ENCODE measurements at places on chromosomes 3 and 15.

- no peak for DNase-seq
These were observed 224.5 kb downstream of the XXYLT1 start for GRCh38 chr3:195046441-195046840.

DNA sequence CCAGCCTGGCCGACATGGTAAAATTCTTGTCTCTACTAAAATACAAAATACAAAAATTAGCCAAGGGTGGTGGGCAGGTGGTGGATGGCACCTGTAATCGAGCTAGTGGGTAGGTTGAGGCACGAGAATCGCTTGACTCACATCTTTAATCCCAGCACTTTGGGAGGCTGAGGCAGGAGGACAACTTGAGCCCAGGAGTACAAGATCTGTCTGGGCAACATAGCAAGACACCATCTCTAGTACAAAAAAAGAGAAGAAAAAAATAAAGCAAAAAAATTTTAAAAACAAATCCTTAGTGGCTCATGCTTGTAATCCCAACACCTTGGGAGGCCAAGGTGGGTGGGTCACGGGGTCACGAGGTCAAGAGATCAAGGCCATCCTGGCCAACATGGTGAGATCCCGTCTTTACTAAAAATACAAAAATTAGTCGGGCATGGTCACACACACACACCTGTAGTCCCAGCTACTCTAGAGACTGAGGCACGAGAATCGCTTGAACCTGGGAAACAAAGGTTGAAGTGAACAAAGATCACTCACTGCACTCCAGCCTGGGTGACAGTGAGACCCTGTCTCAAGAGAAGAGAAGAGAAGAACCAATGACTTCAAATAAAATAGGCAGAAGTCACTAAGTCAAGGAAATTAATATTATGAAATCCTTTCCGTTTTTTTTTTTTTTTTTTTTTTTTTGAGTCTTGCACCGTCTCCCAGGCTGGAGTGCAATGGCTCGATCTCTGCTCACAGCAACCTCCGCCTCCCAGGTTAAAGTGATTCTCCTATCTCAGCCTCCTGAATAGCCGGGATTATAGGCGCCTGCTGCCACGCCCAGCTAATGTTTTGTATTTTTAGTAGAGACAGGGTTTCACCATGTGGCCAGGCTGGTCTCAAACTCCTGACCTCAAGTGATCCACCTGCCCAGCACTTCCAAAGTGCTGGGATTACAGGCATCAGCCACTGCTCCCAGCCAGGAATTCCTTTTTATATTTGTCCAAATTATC, 4.9 kb downstream of the RHOA start:
- no peak for DNase-seq

- no peak for DNase-seq
These were observed 137.9 kb upstream of the CHRM5 start for GRCh38 chr15:33830351-33830750.

- no peak for DNase-seq
These were observed 10.0 kb upstream of the ST8SIA2 start for GRCh38 chr15:92383519-92384324.

DNA sequence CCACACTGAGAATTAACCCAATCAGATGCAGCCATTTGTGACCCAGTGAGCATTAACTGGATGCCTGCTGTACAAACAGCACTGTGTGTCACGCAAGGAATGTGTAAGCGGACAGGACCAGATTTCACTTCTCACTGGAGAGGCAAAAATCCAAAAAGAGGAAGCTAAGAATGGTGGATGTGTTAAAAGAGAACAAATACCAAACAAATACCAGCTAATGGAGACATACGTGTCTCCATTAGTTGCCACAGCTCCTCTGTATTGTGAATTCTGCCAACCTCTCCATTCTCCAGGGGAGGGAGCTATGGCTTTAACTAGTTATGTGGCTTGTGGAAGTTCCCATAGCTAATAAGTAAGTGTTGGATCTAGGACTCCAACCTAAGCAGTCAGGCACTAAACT, 2.6 kb downstream of the LTF start:
- DNase-seq: no peak

- no peak for DNase-seq
These were observed 27.1 kb downstream of the ITPR1 start for GRCh38 chr3:4520033-4520816.

DNA sequence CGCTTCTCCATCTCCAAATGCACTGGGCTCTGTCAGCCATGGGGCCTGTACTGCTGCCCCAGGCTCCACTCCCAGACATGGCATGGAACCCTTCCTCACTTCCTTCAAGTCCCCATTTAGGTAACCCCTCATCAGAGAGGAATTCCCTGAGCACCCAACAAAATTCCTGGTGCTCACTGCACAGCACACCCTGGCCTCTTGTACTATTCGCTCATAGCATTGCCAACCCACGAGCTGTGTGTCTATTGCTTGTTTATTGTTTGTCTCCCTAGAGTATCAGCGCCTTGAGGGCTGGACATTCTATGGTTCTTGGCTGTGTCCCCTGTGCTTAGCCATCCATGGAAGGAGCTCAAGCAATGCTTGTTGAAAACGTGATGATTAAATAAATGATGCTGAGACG, 46.1 kb upstream of the SLCO2A1 start:
- no peak for DNase-seq

DNA sequence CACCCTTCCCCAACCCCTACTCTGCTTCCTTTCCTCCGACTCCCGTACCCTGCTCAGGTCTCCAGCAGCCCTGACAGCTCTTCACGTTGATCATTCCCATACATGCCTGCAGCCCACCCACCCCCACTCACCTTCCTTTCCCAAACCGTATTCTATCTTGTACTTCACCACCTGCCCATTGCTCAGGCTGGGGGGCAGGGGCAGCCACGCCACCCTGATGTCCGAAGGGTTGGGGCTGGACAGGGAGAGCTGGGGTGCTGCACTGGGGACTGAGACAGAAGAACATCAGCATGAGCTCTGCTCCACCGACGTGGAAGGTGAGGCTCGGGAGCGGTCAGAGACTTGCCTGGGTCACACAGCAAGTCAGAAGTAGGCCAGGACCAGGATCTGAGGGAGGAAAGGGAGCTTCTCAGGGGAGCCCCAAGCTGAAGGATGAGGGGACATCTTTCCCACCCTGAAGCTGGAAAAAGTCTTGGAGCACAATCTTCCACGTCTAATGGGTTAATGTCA, 16.5 kb upstream of the IGDCC3 start:
- DNase-seq: no peak

DNA sequence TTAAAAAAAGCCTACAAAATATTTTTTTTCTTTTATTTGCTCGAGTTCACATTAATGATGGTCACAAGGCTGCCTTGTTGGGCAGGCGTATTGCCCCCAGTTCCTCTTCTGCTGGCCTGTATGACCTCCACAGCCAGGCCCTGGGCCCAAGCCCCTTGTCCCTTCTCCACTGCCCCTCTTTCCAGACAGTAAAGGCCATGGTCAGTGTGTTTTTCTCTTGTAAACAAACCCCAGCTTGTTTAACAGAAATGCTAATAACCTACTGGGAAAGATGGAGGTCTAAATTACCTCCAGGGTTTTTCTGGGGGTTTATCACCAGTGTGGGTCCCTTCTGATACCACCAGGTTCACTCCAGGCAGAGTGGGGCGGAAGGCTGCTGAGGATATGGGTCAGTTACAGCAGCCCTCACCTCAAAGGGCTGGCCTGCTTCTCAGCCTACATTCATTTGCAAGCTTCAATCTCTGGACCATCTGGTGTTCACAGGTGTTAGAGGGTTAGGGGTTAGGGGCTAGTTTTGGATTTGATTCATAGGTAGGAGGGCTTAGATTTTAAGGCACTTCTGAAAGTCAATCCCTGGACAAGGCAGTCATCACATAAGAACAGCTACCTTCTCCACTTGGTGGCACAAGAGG, 2.0 kb upstream of the MANF start:
- DNase-seq: no peak

GRCh38 chr3:160413613-160414248, 14.3 kb downstream of the SMC4 start:
- DNase-seq: peak; percentile 72

- DNase-seq: no peak
These were observed 185.8 kb upstream of the UBE2E1 start for GRCh38 chr3:23619705-23620637.

GRCh38 chr15:87940768-87941167, 315.8 kb downstream of the NTRK3 start:
- no peak for DNase-seq

GRCh38 chr3:113439606-113440005, 1.7 kb downstream of the CFAP44 start:
- DNase-seq: no peak

DNA sequence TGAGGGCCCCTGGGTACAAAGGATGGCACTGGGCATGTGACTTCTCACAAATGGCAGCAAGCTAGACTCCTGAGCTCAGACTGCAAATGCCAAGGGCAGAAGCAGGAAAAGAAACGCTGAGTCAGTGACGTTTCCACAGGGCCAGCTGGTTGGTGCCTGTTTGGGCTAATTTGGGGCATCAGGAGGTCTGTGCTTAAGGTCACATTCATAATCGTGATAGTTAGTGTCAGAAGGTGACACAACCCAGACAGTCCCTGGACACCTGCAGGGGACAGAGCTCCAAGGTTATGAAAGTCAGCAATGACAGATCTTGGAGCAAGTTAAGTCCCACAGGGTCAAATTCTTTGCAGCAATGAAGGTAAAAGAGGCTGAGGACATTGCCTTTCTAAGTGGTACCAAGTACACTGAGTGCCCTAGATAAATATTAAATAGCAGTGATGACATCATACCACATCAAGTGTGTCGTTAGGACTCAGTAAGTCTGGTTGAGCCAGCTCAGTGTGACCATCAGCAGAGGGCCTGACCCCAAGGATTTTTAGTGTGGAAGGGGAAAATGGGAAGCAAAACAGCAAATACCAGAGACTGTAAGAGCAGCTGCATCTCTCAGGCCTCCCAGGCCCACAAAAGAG, 556.9 kb upstream of the CFAP20DC start:
- DNase-seq: no peak

DNA sequence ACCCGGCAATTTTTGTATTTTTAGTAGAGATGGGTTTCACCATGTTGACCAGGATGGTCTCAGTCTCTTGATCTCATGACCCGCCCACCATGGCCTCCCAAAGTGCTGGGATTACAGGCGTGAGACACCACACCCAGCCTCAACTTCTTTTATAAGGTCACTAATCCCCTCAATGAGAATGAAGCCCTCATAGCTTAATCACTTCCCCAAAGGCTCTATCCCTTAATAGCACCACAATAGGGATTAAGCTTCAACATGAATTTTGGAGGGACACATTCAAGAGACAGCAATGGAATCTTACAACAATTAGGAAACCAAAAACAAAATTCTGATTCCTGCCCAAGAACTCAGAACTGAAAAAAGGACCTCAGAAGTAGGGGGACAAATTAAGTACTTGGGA, 126.8 kb downstream of the ATP1B3 start:
- DNase-seq: no peak

- DNase-seq: no peak
These were observed 10.4 kb downstream of the PTPRG start for GRCh38 chr3:61571516-61572336.

GRCh38 chr15:73632670-73633058, 525 bp downstream of the NPTN start:
- no peak for DNase-seq

GRCh38 chr3:190532731-190533203, 18.9 kb downstream of the IL1RAP start:
- DNase-seq: no peak

GRCh38 chr15:38414357-38414756, 39.6 kb upstream of the FAM98B start:
- DNase-seq: no peak

DNA sequence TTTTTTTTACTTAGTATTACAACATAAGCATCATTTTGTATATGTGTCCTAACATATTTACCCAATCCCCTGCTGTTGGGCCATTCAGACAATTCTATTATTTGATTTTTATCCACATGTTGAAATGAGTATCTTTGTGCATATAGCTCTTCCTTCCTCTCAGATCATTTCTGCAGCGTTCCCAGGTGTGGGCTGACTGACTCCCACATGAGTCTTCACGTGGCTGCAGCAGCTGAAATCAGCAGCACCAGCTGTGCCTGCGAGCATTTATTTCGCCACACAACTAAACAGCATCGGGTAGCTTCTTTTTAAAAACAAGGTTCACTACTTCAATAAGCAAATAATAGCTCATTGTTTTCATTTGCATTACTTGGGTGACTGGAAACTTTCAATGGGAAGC, 44.5 kb upstream of the PDE8A start:
- DNase-seq: no peak

DNA sequence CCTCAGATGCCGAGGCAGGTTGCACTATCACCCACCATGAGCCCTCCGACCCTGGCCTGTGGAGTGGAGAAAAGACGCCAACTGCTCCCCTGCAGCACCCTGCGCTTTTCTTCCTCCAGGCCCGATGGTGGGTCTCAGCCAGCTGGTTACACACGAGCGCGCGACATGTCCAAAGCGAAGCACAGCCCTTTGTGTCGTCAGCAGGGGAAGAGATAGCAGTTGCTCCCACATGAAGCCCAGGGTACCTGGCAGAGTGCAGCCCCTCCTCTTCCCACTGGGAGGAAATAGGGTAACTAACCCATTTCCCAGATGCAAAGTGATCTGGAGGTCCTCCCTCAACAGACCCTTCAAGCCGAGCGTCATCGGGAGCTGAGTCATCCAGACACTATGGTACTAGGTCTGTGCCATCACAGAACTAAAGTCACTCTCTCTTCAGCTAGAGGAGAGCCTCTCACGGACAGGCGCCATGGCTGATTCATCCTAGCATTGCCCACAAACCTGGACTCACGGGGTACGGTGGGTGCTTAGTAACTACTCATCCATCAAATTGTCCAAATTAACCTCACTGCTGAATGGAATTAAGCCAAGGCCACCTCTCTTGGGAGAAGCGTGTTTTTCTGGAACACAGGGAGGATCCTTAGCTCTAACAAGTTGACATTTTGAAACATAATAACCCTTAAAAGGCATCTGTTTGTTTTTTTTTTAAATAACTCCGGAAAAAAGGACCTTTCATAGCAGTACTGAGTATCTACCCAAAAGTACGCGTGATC, 45.2 kb upstream of the BDH1 start:
- DNase-seq: no peak

- peak; percentile 91 for DNase-seq
These were observed 72.1 kb downstream of the IL1RAP start for GRCh38 chr3:190585805-190586630.
